ENCODE measurements at places on chromosomes 16 and 17.

DNA sequence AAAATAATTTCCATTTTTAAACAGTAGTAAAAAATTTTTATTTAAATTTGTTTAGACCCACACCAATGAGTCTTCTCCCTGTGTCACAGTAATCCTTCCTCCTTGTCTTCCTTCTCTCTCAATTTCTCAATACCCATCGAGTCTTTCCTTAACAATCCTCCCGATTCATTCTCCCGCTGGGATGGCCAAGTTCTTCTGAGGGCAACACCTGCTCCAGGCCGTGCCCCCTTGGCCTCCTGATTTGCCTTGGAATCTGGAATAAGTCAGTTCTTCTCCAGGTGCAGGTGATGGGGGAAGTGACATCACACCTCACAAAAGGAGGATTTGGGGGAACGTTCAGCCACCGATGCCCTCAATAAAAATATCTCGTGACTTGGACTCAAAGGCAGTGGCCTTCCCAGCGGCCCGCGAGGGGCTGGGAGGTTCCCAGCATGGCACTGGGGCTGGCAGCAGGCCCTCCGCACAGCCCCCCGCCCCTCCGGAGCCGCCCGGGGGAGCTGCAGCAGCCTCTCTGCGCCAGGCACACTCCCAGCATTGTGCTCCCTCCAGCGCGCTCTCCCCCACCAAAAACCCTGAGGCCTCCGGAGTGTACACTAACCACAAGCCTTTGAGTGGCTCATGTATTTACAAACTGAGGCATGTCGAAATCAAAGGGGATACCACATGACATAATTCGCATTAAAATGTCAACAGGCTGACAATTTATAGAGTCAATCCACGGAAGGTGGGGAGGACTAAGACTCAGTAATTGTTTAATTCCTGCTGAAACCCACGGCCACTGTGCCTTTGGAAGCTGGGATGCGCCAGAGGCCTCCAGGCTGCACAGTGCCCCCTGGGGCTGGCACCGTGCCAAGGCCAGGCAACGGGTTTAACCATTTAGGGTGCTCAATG, 120.5 kb downstream of the ZFHX3 start:
- peak; percentile 9 for DNase-seq

DNA sequence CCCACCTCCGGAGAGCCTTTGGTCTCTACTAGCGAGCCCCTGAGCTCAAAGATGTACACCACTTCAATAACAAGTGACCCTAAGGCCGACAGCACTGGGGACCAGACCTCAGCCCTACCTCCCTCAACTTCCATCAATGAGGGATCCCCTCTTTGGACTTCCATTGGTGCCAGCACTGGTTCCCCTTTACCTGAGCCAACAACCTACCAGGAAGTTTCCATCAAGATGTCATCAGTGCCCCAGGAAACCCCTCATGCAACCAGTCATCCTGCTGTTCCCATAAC, 702 bp downstream of the SPN start:
- DNase-seq: no peak

DNA sequence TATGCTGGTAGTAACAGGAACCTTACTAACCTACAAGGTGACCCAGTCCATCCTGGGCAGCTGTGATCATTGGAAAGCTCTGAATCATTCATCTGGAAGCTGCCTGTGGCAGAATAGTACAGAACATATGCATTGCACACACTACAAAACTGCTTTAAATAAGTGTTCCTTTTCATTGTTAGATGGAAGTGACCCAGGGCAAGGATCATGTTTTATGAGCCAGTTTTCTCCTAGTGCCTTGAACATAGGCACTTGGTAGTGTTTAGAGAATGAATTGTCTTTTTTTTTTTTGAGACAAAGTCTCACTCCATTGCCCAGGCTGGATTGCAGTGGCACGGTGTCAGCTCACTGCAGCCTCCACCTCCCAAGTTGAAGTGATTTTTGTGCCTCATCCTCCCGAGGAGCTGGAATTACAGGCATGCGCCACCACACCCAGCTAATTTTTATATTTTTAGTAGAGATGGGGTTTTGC, 55.4 kb downstream of the TENT4B start:
- DNase-seq: no peak

- no peak for DNase-seq
These were observed 460.0 kb downstream of the HS3ST3B1 start for GRCh38 chr17:14760719-14761411.

DNA sequence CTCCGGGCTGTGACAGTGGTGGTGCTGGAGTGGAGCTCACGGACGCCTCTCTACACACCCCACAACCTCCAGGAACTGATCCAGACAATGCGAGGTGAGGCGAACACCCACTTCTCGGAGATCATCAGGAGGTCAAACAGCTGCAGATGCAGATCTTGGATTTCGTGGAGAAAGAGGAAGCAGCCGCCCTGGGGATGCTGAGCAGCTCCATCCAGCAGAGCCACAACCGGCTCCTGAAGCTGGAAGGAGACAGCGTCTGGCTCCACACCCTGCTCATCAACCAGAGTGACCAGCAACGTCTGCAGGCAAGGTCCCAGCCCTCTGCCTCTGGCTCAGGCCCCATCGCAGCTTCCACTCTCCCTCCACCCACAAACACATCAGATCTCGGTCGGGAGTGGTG, 13.2 kb upstream of the SLC16A5 start:
- DNase-seq: no peak

GRCh38 chr17:79160980-79161636, 86.5 kb downstream of the ENGASE start:
- DNase-seq: no peak

- peak; percentile 61 for DNase-seq
These were observed 604 bp downstream of the PRR14 start for GRCh38 chr16:30651124-30652004.

- no peak for DNase-seq
These were observed 80.4 kb upstream of the IRX3 start for GRCh38 chr16:54366943-54367342.

GRCh38 chr17:1789936-1790335, 28.1 kb downstream of the SERPINF1 start:
- DNase-seq: no peak

- DNase-seq: no peak
These were observed 136.1 kb downstream of the SPACA3 start for GRCh38 chr17:33127706-33128105.

DNA sequence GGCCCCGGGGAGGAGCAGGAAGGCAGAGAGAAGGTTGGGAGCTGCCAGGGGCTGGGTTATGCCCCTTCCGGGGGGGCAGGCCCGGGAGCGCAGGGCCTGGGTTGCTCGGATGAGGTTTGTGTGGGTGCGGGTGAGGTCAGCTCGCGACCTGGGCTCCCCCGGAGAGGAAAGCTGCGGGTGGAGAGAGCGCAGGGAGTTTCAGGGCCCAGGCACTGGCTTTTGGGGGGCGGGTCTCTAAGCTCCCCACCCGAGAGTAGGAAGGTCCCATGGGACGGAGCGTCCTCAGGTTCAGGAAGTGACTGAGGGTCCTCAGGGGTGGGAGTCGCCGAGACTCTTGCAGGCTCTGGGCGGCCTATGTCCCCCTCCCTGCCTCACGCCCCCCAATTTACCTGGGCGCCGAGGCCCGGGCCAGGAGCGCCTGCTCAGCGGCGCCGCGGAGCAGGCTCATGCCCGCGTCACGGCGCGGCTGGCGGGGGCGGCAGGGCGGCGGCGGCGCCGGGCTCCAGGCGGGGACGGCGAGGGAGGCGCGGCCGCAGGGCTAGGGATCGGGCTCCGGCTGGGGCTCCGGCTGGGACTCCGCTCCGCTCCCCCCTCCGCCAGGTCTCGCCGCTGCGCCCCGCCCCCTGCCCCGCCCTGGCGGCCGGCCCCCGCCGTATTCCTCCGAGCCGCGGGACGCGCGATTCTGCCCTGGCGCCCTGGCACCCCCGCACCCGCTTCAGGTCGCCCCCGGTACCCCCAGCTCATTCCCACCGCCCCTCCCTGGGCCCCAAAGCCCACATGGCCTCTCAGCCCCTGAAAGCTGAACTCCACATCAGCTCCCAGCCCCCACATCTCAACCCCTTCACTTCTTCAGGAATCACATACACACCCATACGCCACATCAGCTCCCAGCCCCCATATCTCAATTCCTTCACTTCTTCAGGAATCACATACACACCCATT, at the start of gene DOK4:
DOK4 (minus strand) TSS at position 578 of the 942 bp plus-strand sequence. CDS start 6,986 bp downstream, outside the sequence.
- DNase-seq: peak; percentile 35

DNA sequence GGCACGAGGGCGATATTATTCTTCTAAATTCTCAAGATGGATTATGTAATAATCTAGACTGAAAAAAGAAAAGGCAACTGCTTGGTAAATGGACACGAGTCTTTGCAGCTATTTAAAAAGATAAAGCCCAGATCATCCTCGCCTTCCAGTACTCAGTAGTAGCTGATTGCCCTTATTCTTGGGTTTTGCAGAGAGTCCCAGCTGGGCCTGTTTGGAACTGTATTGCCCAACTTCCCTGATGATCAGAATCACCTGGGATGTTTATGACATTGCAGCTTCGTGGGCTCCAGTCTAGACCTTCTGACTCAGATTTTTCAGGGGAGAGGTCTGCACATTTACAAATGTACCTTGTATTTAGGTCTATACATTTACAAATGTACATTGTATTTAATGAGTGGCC, 213.5 kb downstream of the RAB11FIP4 start:
- no peak for DNase-seq

DNA sequence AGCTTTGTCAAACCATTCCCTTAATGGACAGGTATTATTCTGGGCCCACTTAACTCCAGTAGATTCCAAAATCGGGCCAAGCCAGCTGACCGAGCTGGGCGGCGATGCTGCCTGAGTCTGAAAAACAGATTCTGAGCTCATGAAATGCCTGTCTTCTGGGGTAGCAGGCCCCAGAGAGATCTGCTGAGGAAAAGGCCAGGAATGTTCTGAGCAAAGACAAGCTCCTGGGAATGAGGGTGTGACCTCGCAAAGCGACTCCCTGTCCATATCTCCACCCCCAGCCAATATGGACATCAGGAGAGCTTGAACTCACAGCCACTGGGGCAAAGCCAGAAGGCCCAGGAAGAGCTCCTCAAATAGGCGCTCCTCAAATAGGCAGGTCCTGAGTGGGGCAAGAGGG, 23.7 kb downstream of the ZNF423 start:
- no peak for DNase-seq

- no peak for DNase-seq
These were observed 6.8 kb downstream of the CBX4 start for GRCh38 chr17:79832218-79833109.

DNA sequence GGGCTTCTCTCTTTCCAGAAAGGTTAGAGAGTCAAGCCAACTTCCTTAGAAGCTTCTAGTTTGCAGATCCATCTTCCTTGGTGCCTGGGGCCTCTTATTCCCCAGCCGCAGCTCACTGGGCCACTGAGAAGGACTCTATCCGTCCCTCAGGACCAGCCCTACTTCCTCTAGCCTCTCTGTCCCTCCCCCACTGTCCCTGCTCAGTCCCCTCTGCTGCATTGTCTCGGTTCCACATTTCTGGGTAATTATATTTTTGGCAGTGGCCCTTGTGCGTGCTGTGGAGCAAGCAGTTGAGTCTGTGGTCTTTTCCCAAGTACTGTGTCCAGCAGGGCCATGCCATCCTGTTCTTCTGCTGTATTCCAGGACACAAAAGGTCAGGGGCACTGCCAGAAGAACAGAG, 17.8 kb downstream of the IRX3 start:
- no peak for DNase-seq

GRCh38 chr17:78921437-78921971, 3.7 kb downstream of the TIMP2 start:
- DNase-seq: no peak

- no peak for DNase-seq
These were observed 176.2 kb upstream of the IRX3 start for GRCh38 chr16:54462771-54463170.

DNA sequence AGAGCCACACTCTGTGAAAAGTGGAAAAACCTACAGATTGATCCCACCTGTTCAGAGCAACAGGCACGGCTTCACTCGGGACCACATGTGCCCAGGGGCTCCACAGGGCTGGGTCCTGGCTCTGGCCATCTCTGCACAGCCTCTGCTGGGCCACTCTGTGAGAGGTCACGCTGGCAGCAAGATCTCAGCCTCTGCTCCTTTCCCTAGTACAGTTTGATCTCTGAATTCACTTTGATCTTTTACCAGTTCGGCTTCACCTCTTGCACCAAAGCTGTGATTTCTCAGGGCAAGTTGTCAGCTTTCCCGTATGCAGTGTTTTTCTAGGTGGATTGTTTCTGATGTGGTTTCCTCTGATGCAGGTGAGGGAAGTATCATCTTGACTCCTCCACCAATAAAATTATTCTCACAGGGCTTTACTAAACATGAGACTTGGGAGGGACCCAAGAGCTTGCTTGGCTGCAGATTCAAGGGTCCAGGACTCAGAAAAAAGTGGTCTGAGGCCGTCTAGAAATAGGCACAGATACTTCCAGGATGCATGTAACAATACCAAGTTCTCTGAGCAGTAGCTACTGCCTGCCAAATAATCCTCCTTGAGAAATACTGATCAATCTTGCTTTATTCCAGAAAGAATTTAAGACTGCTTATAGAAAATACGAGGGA, 24.0 kb upstream of the ALDH3A1 start:
- no peak for DNase-seq

DNA sequence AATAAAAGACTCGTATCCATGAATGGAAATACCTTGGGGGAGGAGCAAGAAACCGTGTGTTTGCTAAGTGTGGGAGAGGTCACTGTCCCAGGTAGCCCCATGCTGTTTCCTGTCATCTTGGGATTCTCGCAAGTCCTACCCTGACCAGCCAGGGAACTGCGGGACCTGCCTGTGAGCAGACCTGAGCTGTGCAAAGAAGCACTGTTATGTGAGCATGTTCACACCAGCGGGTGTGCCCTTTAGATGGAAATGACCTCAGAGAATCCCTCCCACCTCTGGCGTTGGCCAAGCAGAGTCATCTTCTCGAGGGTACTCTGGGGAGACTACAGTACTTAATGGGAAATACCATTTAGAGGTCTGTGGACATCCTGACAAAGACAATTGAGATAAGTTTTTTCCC, 127.0 kb upstream of the MON1B start:
- no peak for DNase-seq

DNA sequence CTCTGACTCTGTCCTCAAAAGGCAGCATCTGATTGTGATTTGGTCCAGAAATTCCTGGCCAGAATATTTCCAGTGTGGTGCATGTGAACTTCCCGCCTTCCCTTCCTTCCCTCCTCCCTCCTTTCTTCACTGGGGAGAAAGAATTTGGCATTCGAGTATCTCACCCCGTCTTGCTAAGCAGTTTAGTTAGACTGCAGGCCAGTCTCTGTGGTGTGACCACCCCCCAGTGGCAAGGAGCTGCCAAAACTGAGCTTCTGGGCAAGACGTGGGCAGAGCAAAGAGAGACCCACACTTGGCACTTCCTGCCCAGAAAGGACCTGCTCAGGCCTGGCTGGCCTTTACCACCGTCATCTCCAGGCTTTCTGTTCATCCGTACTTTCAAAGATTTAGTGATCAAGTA, 36.4 kb downstream of the SNX20 start:
- peak; percentile 56 for DNase-seq

GRCh38 chr17:7356072-7356549, 1.2 kb downstream of the TMEM95 start:
- DNase-seq: no peak

DNA sequence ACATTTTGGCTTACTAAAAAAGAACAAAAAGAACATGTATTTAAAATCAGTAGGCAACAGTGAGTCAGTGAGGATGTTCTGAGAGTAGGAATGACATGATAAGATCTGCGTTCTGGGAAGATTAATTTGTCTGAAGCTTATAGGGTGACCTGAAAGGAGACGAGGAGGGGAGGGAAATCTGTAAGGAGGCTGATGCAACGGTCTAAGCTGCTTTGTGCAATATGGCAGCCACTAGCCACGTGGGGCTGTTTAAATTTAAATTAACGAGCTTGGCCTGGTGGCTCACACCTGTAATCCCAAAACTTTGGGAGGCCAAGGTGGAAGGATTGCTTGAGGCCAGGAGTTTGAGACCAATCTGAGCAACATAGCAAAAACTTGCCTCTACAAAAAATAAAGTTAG, 181.6 kb upstream of the CACNG3 start:
- no peak for DNase-seq

GRCh38 chr17:36930583-36930900, 6.7 kb upstream of the LHX1 start:
- no peak for DNase-seq

Measured in NCI-H524 (cell line).